ENCODE measurements at places on chromosomes 5 and 9. TPM values are rescaled to one million over a fixed set of nuclear protein-coding genes. Genes with fewer than 3 reads are reported as not detected.

Gene ST6GALNAC4
- polyA plus RNA-seq: 31.6 TPM

Gene ITGA2
- 4.9 TPM for polyA plus RNA-seq

Gene IL13
- not detected for polyA plus RNA-seq

Gene MCIDAS
- not detected for polyA plus RNA-seq

Gene OGN
- polyA plus RNA-seq: 2.0 TPM

GRCh38 chr5:34604119-34604675 lies 51.9 kb upstream of the RAI14 start:
- no peak for DNase-seq

Gene ANKRD18A
- polyA plus RNA-seq: 2.4 TPM

GRCh38 chr5:55993013-55993412 lies 1.8 kb downstream of the IL6ST start:
- peak; percentile 73 for DNase-seq

Data from kidney (tissue), 22 donors.